ENCODE measurements at places on chromosomes 4 and X.

DNA sequence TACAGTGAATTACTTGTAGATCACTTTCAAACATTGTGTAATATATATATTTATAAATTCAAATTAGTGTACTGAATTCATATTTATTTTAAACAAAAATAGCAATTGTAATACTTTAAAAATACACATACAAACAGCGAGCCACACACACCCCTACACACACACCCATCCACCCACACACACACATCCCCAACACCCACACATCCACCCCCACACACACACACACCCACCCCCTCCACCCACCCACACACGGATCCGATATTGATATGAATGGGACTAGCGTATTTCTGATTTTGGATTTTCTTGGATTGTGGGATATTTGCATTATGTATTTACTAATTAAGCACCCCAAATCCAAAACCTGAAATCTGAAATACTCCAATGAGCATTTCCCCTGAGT lies 451.2 kb downstream of the PCDH7 start:
- DNase-seq, result no peak

GRCh38 chr4:64272432-64272831 lies 136.8 kb downstream of the TECRL start:
- no peak for DNase-seq

GRCh38 chrX:34873500-34874225 lies 68.9 kb upstream of the FAM47B start:
- no peak for DNase-seq

DNA sequence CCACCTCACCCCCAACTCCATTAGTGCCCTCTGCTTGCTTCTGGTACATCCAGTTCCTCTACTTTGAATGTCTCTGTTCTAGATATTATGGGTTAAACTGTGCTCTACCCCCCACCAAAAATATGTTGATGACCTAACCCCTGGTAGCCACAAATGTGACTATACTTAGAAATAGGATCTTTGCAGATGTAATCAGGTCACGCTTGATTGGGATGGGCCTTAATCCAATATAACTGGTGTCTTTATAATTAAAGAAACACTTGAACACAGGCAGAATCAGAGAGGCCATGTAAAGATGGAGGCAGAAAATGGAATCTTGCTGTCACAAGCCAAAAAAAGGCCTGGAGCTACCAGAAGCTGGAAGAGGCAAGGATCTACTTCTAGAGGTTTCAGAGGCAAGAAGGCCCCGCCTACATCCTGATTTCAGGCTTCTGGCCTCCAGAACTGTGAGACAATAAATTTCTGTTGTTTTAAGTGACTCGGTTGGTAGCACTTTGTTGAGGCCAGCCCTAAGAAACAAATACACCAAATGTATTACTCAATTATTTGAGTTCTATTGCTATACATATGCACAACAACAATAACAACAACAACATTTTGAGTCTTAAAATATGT lies 220.0 kb downstream of the PPP3CA start:
- DNase-seq, result no peak

DNA sequence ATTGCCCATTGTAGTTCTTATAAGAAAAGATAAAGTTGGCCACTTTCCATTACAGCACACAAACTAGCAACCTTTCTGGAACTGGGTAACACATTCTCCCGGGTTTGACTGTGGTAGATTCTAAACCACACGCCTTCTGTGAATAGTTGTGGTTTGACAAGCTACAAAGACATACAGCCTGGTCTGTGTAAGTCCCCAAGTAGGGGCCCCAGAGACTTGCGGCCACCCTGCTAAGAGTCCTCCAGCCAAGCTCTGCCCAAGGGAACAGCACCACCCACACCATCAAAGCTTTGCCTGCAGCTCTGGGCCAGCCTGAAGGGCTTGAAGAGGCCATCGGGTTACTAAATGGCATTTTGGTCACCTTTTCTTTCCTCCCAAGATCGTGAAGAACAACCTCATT lies 203.4 kb downstream of the MAML3 start:
- DNase-seq, result no peak

GRCh38 chr4:113539408-113539807 lies 222.1 kb downstream of the CAMK2D start:
- no peak for DNase-seq

- no peak for DNase-seq
These were observed 779 bp downstream of the GABRQ start for GRCh38 chrX:152638443-152638904.

DNA sequence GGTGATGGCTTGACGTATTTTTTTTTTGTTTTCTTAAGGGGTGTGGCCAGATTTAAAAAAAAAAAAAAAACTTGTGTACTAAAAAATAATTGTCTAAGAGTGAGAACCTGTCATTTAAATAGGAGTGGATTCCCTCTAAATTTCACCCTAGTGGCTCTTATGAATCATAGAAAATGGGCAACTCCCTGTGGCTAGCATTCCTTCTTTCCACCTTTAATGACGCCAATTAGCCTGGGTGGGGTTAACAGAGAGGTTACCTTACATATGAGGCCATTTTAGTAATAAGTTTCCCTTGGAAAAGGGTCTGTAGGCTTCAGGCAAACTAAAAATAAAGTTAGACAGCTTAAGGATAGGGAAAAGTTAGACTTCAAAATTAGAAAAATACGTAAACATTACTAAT lies 223.5 kb upstream of the FAM241A start:
- DNase-seq, result no peak

DNA sequence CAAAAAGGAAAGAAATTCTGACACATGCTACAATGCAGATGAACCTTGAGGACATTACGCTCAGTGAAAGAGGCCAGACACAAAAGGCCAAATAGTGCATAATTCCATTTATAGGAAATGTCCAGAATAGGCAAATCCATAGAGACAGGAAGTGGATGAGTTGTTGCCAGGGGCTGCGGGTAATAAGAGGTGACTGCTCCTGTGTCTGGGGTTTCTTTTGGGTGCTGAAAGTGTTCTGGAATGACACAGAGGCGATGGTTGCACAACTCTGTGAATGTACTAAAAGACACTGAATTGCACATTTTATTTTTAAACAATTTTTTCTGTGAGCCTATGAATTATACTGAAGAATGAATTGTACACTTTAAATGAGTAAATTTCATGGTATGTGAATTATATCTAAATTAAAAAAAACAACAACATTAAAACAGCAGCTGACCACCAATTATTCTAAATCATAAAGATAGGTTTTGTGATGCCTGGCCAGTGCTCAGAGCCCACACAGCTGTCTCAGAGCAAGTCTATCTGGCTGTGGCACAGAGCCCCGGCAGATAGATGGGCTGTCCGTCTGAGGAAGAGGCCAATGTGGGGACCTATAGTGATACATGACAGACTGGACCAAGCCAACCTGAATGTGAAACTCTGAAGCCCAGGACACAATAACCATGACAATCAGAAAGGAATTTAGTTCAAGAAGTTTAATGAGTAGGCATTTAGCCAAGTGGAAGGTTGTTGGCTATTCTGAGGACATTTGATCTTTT lies 23.5 kb upstream of the IRAK1 start:
- no peak for DNase-seq

- no peak for DNase-seq
These were observed 76.9 kb upstream of the AFAP1 start for GRCh38 chr4:8016527-8016926.

DNA sequence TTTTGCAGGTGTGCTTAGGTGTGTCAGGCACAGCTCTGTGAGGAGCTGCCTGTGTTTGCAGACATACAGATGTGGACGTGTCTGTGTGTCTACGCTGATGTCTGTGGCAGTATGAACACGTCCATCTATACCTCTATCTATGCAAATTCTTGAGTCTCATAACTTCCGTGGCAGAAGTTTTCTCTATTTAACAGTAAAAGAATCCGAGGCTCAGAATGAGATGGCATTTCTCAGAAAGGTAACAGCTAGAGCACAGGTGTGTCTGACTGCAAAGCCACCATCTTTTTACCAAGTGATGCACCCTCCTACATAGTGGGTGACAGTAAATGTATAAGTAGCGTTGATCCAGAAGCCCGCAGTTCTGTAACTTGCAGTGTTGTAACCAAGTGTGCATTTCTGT lies 39.9 kb upstream of the CYP4V2 start:
- DNase-seq, result no peak

DNA sequence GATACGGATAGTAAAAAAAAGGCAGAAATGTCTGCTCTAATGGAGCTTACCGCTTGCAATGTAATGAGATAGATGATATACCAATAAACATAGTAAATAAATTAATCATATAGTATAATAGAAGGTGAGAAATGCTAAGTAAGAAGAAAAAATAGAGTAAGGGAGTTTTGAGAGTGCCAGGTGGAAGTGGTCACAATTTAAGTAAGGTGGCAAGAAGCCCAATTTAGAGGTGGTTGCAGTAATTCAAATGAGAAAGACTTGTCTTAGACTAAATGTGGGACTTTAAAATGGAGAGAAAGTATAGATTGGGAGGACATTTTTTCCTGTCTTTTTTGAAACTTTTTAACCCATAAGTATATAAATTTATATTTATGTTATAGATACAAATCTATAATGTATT lies 26.0 kb downstream of the TBC1D19 start:
- DNase-seq, result no peak

GRCh38 chr4:132114885-132115284 lies 1034.2 kb upstream of the PCDH10 start:
- no peak for DNase-seq

- no peak for DNase-seq
These were observed 356.6 kb upstream of the MAGEB2 start for GRCh38 chrX:29858714-29859113.

GRCh38 chr4:157992038-157992705 lies 180.7 kb downstream of the GASK1B start:
- no peak for DNase-seq

DNA sequence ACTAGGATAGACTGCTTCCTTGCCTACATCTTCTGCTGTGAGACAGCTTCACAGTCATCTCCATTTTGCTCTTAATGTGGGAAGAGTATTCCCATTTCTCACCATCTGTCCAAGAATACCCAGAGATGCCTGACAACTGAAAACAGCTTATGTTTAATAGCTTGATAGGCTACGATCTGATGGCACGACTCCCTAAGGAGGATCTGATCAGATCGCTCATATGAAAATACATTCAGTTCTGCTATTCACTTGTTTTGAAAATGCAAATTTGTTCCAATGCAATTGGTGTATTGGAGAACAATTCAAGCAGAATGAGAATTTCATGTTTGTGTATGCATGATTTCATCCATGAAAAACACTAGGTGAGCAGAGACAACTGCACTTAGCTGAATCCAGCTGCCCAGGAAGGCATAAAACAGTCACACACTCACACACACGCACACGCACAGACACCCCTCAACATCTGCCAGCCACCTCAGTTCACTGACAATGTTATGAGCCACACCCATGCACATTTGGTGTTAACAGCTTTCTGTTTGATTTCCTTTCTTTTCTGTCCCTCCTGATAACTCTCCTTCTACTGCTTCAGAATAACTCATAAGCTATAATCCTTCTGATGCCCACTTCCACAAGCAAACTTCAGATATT lies 29.6 kb downstream of the TRIML1 start:
- no peak for DNase-seq

DNA sequence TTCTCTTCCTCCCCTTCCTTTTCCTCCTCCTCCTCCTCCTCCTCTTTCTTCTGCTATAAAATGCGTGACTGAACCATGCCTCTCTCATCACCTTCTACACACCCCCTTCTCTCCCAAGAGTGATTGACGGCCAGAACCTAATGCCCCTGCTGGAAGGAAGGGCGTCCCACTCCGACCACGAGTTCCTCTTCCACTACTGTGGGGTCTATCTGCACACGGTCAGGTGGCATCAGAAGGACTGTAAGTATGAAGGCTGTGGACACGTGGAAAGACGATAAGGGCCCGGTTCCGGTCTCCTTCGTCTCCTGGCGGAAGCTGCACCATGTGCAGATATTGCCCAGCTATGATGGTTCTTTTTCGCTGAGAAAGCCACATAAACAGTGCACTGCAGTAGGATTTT lies 12.1 kb upstream of the ARSF start:
- no peak for DNase-seq

- no peak for DNase-seq
These were observed 86.2 kb downstream of the ABLIM2 start for GRCh38 chr4:8072235-8072968.

DNA sequence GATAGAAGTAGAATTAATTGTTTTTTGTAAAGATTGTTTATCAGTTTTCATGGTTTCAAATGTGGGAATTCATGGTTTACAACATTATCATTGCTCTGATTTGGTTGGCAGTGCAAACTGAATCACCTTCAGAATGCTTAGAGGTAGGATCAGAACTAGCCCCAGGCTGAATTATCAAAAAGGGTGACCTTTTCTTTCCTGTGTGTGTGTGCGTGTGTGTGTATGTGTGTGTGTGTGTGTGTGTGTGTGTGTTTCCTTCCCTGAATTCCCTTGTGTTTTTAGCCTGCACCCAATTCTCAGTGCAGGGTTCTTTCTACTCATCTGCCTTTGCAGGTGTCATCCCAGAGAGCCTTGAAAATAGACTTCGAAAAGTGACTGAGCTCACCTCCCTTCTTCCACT lies 125.0 kb downstream of the BMPR1B start:
- DNase-seq, result no peak

GRCh38 chr4:78776729-78777575 lies 802 bp downstream of the BMP2K start:
- DNase-seq, result peak; percentile 22

DNA sequence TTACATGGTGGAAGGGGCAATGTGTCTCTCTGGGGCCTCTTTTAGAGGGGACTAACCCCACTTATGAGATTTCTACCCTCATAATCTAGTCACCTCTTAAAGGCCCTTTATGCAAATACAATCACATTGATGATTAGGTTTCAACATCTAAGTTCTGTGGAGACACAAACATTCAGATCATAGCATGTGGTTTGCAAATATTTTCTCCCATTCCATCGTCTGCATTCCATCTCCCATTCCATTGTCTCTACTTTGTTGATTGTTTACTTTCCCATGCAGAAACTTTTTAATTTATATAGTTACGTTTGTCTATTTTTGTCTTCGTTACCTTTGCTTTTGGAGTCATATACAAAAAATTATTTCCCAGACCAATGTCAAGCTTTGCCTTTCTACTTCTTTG lies 927.5 kb upstream of the INTU start:
- no peak for DNase-seq

- DNase-seq, result no peak
These were observed 36.0 kb downstream of the P2RY8 start for GRCh38 chrX:1500701-1501624.

- no peak for DNase-seq
These were observed 64.7 kb downstream of the PAPSS1 start for GRCh38 chr4:107655289-107655688.

- no peak for DNase-seq
These were observed 317.6 kb upstream of the CNKSR2 start for GRCh38 chrX:21056622-21057021.

DNA sequence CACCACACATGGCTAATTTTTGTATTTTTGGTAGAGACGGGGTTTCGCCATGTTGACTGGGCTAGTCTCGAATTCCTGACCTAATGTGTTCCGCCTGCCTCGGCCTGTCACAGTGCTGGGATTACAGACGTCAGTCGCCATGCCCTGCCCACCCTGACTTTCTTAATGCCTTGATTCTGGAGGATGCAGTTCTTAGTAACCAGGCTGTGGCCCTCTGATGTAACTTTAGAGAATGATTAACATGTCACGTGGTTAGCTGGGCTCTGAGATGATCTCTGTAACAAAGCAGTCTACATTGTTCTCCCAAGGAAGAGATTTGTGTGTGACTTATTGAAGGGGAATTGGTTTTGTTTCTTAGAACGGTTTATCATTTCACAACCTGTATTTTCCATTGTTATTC lies 30.6 kb downstream of the ANK2 start:
- no peak for DNase-seq
